ENCODE measurements at places on chromosomes 5 and 9.

GRCh38 chr5:177086654-177087397 lies at the start of gene FGFR4:
Gene FGFR4 (plus strand): TSS chr5:177086915. CDS start chr5:177089603, 2,688 bp downstream.
- no peaks in the 10 kb centered on the region for H3K36me3 ChIP-seq
- peaks cover 5% of the 10 kb centered on the region for H3K27me3 ChIP-seq
- DNase-seq: peak; percentile 63

- H3K4me3 ChIP-seq: no peak overlapping the region
- H3K36me3 ChIP-seq: no peaks in the 10 kb centered on the region
- H3K27ac ChIP-seq: no peak overlapping the region
- DNase-seq: no peak
Observed at GRCh38 chr5:7398596-7399280, 2.8 kb downstream of the ADCY2 start.

- no peak for DNase-seq
- H3K4me1 ChIP-seq: no peaks in the 10 kb centered on the region
Observed at GRCh38 chr5:114857941-114858551, 311.7 kb downstream of the TRIM36 start.

DNA sequence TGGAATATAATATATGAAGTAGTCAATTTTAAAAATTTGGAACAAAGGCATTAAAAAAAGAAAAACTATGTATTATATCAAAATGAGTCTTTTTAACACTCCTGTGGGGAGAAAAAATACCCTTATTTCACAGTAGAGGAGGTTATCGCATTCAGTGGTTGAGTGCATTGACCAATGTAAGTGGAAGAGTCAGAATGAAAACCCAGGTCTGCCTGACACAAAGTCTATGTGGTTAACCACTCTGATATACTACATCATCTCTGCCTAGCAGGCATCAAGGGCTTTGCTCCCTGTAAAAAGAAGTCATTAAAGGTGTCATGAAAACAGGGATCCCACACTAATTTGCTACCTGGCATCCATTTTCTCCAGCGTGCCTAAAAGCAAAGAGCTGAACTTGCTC lies 417.2 kb upstream of the C9orf72 start:
- H3K36me3 ChIP-seq: no peaks in the 10 kb centered on the region
- no peaks in the 10 kb centered on the region for H3K4me1 ChIP-seq
- DNase-seq: no peak

GRCh38 chr5:151270599-151270998 lies 17.6 kb downstream of the GM2A start:
- H3K27ac ChIP-seq: no peak overlapping the region
- H3K36me3 ChIP-seq: peaks cover 3% of the 10 kb centered on the region
- H3K27me3 ChIP-seq: no peaks in the 10 kb centered on the region
- DNase-seq: peak; percentile 52
- H3K4me1 ChIP-seq: no peaks in the 10 kb centered on the region

- no peaks in the 10 kb centered on the region for H3K36me3 ChIP-seq
- H3K27ac ChIP-seq: no peak overlapping the region
- DNase-seq: no peak
Observed at GRCh38 chr5:54263447-54263846, 46.9 kb downstream of the ARL15 start.

DNA sequence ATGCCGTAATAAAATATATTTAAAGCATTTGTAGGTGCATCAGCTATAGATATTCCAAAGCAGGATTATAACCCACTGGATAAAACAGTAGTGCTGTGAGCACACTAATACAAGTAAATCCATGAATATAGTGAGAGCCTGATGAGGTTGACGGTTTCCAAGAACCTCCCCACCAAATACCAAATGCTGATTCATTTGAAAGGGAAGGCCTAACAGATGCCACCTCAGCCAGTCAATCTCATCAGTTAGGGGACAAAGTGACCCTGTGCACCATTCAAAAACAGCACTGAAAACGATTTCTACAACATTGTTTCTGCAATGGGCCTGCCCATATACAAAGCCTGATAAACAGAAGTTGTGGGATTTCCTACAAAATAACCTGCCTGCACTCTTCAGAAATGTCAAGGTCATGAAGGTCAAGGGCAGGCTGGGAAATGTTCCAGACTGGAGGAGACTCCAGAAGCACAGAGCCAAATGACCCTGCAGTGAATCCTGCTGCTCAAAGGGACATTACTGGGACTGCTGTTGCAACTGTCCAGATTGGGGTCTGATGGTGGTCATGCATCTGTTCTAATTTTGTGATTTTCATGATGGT lies 69.6 kb downstream of the ROR2 start:
- H3K36me3 ChIP-seq: no peaks in the 10 kb centered on the region
- H3K4me1 ChIP-seq: no peaks in the 10 kb centered on the region
- H3K4me3 ChIP-seq: no peak overlapping the region
- H3K27ac ChIP-seq: no peak overlapping the region

GRCh38 chr9:96719921-96720320 lies 58.0 kb downstream of the ZNF510 start:
- peak overlapping the region; percentile 18 for H3K4me3 ChIP-seq
- peaks cover 6% of the 10 kb centered on the region for H3K4me1 ChIP-seq
- DNase-seq: peak; percentile 37

- H3K4me3 ChIP-seq: no peak overlapping the region
- DNase-seq: no peak
- no peak overlapping the region for H3K27ac ChIP-seq
- no peaks in the 10 kb centered on the region for H3K4me1 ChIP-seq
- peaks cover 15% of the 10 kb centered on the region for H3K27me3 ChIP-seq
- no peaks in the 10 kb centered on the region for H3K36me3 ChIP-seq
Observed at GRCh38 chr9:91991721-91992341, 41.8 kb upstream of the ROR2 start.

- H3K4me1 ChIP-seq: no peaks in the 10 kb centered on the region
- no peaks in the 10 kb centered on the region for H3K36me3 ChIP-seq
- no peak for DNase-seq
- H3K4me3 ChIP-seq: no peak overlapping the region
- H3K27ac ChIP-seq: no peak overlapping the region
Observed at GRCh38 chr5:10295619-10296326, 11.9 kb downstream of the CMBL start.

- no peaks in the 10 kb centered on the region for H3K4me1 ChIP-seq
- no peak for DNase-seq
- H3K27me3 ChIP-seq: peaks cover 14% of the 10 kb centered on the region
- H3K27ac ChIP-seq: no peak overlapping the region
- no peaks in the 10 kb centered on the region for H3K36me3 ChIP-seq
Observed at GRCh38 chr5:83517072-83517687, 45.6 kb downstream of the VCAN start.

DNA sequence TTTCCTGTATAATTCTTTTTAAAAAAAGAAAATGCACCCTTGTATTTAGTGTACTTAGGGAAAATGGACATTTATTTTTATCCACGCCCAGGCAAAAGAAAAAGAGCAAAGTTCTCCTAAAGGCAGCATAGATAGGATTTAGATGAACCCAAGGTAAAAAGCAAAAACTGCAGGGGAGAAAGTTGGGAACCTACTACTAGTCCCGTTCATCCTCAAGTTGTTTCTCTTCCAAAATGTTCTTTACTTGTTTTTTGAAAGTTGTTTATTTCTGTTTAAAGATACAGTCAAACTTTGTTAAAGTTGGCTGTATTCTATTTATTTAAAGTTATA lies 9.8 kb downstream of the RUSC2 start:
- no peak for DNase-seq
- H3K36me3 ChIP-seq: no peaks in the 10 kb centered on the region
- H3K4me1 ChIP-seq: peaks cover 17% of the 10 kb centered on the region
- no peak overlapping the region for H3K4me3 ChIP-seq
- no peak overlapping the region for H3K27ac ChIP-seq

DNA sequence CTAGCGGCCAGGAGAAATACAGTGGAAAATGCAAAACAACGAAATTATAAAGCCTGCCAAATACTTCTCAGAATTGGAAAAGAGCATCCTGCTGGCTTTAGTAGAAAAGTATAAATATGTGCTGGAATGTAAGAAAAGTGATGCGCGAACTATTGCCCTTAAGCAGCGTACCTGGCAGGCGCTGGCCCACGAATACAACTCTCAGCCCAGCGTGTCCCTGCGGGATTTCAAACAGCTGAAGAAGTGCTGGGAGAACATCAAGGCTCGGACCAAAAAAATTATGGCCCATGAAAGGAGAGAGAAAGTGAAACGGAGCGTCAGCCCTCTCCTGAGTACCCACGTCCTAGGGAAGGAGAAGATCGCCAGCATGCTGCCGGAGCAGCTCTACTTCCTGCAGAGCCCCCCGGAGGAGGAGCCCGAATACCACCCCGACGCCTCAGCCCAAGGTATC lies 15.0 kb downstream of the MSANTD3 start:
- no peaks in the 10 kb centered on the region for H3K4me1 ChIP-seq
- H3K4me3 ChIP-seq: no peak overlapping the region
- no peak for DNase-seq
- no peak overlapping the region for H3K27ac ChIP-seq
- H3K36me3 ChIP-seq: peaks cover 14% of the 10 kb centered on the region

DNA sequence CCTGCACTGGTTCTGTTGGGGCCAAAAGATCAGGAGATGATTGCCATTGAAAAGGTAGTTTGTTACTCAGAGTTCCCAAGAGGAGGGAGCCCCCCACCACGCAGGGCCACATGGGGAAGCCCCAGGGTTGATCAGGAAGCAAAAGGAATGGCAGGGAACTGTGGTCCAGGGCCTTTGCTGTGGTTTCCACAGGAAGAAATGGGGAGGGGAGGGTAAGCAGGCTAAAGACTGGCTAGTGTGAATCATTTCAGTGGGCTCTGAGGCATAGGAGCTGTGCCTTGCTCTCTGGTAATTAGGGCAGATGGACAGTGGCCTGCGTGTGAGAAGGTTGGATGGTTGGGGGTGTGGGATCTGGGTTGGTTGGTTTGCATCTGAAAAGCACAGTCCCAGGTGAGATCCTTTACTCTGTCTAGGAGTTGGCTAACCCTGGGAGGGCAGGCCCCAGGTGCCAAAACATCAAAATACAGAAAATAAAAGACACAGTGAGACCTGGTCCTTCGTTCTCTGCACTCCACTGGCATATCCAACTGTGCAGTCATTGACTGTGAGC lies 66.1 kb downstream of the PTPDC1 start:
- peaks cover 20% of the 10 kb centered on the region for H3K4me1 ChIP-seq
- H3K36me3 ChIP-seq: no peaks in the 10 kb centered on the region
- H3K27ac ChIP-seq: no peak overlapping the region
- no peaks in the 10 kb centered on the region for H3K27me3 ChIP-seq

DNA sequence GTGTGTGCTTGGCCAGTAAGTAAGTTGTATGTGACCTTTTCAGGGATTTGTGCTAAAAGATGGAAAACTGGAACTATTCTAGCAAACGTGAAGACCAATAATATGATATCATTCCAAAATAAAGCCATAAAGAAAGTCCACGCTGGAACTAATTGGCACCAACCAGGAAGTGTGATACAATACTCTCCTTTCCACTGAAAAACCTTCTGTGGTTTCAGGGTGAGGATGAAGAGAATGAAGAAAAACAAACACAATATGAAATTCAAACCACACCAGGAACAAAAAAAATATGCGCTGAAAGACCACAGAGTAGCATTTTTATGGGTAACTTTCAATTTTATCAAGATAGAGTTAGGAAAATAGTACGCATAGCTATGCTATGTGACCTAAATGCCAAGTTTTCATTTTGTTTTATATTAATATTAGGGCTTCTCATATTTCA lies 105.8 kb downstream of the EFNA5 start:
- H3K27me3 ChIP-seq: peaks cover 14% of the 10 kb centered on the region
- H3K27ac ChIP-seq: no peak overlapping the region
- no peak overlapping the region for H3K4me3 ChIP-seq

DNA sequence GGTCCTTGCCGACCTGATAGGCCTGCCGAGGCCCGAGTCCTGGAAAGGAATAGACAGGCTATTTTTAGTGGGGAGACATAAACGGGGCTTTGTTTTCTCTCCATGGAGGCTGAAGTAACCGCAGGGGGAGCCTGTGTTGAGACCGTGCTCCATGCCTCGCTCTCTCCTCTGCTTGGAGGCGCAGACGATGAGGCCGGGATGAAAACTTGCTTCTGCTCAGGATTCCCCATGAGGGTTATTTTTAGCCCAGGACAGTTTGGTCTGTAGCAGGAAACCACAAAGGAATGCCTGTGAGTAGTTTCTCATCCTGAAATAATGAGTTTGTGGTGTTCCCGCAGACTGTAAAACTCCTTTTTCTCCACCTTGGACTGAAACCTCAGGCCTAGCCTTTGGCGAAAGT lies 81.9 kb upstream of the RARS1 start:
- DNase-seq: no peak
- peaks cover 6% of the 10 kb centered on the region for H3K27me3 ChIP-seq
- H3K27ac ChIP-seq: no peak overlapping the region
- no peak overlapping the region for H3K4me3 ChIP-seq

GRCh38 chr9:109156708-109157107 lies 10.3 kb downstream of the FRRS1L start:
- H3K36me3 ChIP-seq: no peaks in the 10 kb centered on the region
- H3K27me3 ChIP-seq: peaks cover 7% of the 10 kb centered on the region
- DNase-seq: no peak
- H3K4me3 ChIP-seq: no peak overlapping the region
- H3K4me1 ChIP-seq: no peaks in the 10 kb centered on the region

GRCh38 chr5:5304361-5305020 lies 118.0 kb upstream of the ICE1 start:
- no peak overlapping the region for H3K4me3 ChIP-seq
- DNase-seq: no peak
- no peaks in the 10 kb centered on the region for H3K4me1 ChIP-seq
- no peaks in the 10 kb centered on the region for H3K27me3 ChIP-seq

DNA sequence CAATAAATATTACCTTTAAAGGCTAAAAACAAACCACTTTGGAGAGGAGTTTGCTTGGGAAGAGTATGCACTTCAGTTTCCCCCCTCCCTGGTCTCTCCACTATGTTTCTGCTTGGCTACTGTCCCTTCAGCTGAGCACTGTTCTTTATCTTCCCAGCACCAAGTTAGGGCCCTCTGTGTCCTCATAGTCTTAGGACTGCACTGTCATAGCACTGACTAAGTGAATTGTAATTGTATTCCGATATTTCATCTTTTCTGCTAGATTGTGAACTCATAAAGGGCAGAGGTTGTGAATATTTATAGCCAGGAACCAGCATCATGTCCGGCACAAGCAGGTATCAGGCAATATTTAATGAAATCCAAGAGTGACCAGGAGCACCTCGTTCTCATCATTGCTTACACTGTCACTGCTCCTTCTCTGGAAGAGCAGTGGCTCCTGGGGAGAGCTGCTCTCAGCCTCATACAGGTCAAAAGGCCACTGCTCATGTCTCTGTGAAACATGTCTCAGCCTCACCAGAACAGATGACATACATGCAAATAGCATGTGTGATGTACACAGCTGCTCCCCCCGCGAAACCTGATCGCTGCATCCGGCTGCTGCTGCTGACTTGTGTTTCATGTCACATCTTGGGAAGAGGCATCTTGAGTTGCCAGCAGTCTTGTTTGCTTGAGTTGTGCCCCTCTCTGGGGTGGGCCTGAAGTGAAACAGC lies 279.7 kb upstream of the MSX2 start:
- no peak overlapping the region for H3K4me3 ChIP-seq
- H3K36me3 ChIP-seq: no peaks in the 10 kb centered on the region
- no peak for DNase-seq
- no peaks in the 10 kb centered on the region for H3K4me1 ChIP-seq

DNA sequence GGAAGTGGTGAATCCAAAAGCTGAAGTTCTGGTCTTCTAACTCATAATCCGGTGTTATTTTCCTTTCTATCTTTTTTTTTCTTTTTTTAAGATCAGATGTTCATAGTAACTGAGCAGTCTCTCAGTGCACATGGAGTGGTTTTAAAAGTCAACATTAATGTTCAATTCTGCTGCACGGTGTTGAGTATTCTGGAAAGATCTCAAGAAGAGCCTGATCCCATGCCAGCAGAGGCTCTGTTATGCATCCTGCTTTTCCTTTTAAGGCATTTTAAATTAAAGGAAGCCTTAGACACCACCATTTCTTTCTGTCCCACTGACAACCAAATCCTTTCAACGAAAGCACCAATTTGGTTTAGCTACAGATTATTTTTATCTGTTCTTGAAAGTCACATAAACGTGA lies 33.4 kb downstream of the SEMA5A start:
- H3K4me1 ChIP-seq: no peaks in the 10 kb centered on the region
- H3K27ac ChIP-seq: no peak overlapping the region
- H3K4me3 ChIP-seq: no peak overlapping the region
- H3K36me3 ChIP-seq: no peaks in the 10 kb centered on the region
